Posterior vena cava (tissue), 2 donors: ENCODE measurements at places on chromosomes 11 and 22.

DNA sequence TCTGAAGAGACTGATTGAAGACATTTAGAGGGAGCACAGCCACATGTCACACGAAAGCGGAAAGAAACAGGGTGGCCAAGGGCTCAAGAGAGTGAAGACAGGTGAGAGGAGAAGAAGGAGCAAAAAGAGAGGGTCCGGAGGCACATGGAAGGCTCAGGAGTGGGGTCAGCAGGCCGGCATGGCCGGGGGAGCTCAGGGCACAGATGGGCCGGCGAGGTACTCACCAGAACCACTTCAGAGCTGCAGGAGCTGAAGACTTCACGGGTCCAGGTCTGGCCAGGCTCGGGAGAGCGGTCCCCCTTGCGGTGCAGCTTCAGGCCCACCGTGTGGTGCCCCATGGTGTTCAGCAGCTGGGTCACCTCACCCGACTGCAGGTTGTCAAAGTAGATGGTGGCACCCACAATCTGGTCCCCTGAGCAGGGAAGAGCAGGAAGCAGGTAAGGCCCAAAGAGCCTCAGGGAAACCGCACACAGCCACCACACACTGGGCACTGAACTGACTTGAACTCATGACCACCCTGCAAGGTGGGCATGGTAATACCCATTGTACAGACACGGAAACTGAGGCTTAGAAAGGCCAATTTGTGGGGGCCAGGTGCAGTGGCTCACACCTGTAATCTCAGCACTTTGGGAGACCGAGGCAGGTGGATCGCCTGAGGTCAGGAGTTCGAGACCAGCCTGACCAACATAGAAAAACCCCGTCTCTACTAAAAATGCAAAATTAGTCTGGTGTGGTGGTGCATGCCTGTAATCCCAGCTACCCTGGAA is 11.6 kb downstream of the AHNAK start:
- no peak for DNase-seq

- no peak for DNase-seq
These were observed 566.8 kb upstream of the KIRREL3 start for GRCh38 chr11:127567237-127567932.

DNA sequence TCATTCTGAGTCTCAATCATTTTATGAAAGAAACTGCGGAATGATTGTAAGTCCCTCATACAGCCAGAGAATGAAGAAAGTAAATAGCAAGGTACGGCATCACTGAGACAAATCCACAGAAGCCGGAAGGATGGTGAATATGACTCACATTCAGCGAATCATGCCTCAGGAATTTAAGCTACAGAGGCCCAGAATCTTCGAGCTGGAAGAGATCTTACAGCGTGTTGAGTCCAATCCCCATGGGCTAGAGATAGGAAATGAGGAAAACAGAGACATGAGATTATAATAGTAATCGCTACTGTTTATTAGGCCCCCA is 173.2 kb downstream of the KIF18A start:
- DNase-seq = no peak

- no peak for DNase-seq
These were observed 68.9 kb downstream of the CSTPP1 start for GRCh38 chr11:47005441-47005840.

- DNase-seq = no peak
These were observed 2.4 kb downstream of the LMO1 start for GRCh38 chr11:8261291-8261690.

- DNase-seq = no peak
These were observed 77.0 kb downstream of the GRAMD1B start for GRCh38 chr11:123507043-123507442.

DNA sequence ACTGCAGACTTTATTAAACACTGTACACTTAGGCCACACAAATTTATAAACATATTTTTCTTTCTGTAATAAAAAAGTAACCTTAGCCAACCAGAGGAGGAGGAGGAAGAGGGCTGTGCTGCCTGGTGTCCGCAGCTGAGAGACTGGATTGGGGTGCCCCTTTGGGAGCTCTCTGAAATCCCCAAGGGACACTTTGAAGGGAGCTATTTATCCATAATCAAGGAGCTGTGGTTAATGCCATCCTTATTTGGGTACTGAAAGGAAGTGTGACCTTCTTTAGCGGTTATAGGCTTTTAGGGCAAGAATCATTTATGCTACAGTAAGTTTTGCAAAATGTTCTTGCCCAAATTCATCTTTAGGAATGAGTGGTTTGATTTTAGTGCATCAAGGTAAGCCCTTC is 125.8 kb downstream of the RASSF10 start:
- no peak for DNase-seq

- no peak for DNase-seq
These were observed 1.7 kb downstream of the TRPM5 start for GRCh38 chr11:2442589-2442988.

- DNase-seq = no peak
These were observed 4.7 kb downstream of the LMF2 start for GRCh38 chr22:50502628-50503474.

GRCh38 chr11:28529046-28529445 is 420.9 kb downstream of the METTL15 start:
- DNase-seq = no peak

- DNase-seq = no peak
These were observed 10.2 kb downstream of the GRAP2 start for GRCh38 chr22:39910876-39911613.

DNA sequence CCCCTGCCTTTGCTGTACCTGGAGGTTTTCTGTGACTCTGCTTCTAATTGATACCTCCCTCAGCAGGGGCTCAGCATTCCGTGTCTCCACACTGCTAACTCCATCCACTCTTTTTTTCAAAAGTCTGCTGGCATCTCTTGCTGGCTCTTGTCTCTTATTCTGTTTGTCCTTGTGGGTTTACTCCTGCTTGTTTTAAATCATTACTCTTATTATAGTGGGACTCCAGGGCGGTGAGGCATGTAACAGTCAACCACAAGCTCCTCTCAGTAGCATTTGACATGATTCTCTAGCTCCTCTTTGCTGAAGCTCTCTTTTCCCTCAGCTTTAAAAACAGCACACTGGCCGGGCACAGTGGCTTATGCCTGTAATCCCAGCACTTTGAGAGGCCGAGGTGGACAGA is 260.2 kb upstream of the NARS2 start:
- no peak for DNase-seq

- no peak for DNase-seq
These were observed 1.0 kb downstream of the TSSK2 start for GRCh38 chr22:19132153-19132552.

- DNase-seq = no peak
These were observed 942 bp upstream of the RPS6KA4 start for GRCh38 chr11:64357904-64358535.

DNA sequence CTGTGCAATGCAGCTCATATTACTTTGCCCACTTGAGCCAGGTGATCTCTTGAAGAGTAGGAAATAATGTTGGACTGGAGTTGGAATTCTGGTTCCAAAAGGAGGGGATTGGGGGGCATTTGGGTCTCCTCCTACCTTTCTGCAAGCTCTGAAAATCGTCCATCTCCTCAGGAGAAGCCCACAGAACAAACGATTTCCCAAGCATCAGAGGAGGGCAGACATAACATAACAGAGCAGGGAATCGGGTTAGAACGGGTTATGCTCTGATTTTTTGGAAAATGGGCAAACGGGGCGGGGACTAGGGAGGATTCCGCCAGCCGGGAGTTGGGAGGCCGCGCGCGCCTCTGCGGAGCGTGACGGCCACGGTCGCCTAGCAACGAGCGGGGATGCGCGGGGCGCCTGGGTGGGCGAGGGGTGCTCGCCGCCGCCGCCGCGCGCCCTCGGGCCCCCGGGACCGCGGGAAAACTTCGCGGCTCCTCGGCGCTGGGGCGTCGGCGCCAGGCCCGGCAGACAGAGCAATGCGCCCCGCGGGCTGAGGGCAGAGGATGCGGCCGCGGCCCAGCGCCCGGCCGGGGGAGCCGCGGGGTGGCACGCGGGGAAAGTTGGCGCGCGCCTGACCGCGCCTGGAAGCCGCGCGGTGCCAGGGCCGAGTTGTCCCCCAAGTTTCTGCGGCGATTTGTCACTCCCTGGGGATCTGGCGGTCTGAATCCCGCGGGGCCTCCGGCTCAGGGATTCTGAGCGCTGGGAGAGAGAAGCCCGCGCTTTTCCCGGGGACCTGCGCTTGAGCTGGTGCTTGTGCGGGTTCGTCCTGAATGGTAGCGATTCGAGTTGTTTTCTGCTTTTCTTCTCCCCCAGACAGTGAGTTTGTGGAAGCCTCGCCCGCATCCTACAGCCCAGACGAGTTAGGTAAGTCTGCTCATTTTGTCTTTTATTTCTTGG is 27.8 kb upstream of the AMOTL1 start:
- peak; percentile 86 for DNase-seq

DNA sequence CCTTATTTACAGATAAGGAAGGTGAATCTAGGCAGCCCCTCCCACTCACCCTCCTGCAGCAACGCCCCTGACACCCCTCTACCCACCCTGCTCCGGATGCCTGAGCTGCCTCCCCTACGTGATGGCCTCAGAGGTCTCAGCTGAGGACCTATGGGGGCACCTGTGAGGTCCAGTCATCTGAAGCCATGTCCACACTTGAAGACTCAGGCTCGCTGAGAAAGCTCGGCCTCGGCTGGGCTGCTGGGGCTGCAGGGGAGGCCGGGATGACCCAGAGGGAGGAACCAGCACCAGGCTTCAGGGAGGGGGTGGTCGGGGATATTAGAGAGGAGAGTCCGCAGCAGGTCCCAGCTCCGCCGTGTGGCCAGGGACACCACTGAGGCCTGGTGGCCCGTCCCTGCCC is 92.8 kb downstream of the BRD1 start:
- peak; percentile 77 for DNase-seq

DNA sequence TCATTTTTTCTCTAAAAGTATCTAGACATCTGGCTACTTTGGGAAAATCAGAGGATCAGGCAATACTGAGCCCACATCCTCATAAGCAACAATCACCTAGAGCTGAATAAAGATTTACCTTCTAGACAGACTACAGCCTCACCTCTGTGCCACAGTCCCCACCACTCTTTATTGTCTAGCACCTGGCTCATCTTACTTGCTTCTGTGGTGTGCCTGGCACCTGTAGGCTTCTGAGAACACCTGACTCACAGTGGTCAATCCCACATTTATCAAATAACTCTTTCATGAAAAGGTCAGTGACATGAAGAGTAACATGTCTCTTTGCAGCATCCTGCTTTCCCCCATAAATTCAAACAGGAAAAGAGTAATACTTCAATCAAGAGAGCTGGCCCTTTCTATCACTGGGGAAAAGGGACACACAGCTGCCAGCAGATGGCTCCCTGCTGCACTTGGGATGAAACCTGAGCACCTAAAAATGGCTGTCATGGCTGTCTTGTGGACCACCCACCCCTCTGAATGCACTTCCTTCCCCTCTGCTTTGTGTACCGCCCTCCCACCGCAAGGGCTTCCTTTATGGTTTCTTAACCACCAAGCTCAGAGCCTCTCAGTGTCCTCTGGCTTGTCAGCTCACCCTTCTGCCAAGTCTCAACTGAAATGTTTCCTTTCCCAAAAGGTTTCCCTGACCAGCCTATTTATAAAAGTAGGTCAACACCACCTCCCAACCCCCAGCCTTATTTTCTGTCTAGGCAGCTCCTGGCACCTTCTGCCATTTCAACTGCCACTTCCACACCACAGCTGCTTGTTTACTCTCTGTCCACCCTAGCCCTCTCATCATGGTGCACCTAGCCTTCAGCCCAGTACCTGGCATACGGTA is 9.3 kb downstream of the TFIP11 start:
- no peak for DNase-seq

DNA sequence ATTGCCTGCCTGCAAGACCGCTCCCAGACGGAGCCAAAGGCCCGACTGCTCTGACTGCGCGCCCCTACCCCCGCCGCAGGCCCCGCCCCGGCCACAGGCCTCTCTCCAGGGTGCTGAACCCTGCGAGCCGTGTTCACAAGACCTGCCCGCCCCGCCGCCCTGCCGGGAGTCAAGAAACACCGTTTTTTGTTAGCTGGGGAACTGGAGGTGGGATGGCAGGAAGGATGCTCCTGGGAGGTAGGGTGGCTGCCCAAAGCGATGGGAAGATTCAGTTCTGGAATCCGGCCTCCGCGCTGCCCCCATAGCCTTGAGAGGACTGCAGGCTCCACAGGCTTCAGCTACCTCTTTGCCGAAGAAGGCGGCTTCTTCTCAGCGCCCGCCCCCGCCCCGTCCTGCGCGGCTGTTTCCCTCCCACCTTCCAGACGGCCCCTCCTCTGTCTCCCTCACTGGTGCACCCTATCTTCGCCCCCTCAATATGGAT is 2.7 kb upstream of the PDE2A start:
- peak; percentile 90 for DNase-seq

- DNase-seq = no peak
These were observed 378.1 kb downstream of the CADM1 start for GRCh38 chr11:115126092-115126491.

DNA sequence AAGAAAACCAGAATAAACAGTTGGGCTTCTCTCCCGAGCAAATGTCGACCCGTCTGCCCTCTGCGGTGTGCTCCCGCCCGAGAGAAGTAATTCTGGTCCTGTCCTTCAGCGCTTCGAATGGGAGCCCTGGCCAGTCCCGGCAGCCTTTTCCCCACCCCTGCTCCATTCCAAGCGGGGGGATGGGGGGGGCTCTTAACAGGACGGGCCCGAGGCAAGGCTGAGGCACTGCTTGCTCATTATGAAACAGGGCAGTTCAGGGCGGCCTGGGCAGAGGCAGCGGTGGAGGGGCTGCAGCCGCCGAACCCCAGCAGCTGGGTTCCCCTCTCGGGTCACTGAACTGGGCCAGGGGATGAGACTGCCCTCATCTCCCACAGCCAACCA is 9.1 kb downstream of the BACE1-AS start:
- DNase-seq = peak; percentile 83

GRCh38 chr11:69337211-69337721 is 43.3 kb downstream of the MYEOV start:
- no peak for DNase-seq

GRCh38 chr22:40404251-40405177 is 34.1 kb downstream of the SGSM3 start:
- peak; percentile 57 for DNase-seq

- DNase-seq = no peak
These were observed 2.1 kb upstream of the EIF3M start for GRCh38 chr11:32581556-32581955.

DNA sequence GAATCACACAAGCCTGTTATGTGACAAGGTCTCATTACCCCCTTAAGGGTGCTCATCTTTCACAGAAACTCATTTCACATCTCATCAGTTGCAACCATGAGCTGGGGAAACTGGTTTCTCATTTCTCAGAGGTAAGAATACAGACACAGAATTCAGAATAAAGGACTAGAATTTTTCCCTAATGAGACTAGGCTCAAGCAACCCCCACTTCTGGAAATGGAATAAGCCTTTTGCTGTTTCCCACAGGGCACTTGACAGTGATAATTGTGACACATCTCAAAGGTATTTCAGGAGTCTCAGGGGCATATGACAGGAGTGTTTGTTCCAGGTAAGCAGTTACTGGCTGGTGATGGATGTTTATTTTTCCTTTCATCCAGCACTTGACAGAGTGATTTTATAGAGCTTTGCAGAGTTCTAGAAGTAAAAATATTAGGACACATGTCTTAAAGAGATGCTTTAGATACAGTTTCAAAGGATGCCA is 112.9 kb upstream of the DDI1 start:
- DNase-seq = no peak

DNA sequence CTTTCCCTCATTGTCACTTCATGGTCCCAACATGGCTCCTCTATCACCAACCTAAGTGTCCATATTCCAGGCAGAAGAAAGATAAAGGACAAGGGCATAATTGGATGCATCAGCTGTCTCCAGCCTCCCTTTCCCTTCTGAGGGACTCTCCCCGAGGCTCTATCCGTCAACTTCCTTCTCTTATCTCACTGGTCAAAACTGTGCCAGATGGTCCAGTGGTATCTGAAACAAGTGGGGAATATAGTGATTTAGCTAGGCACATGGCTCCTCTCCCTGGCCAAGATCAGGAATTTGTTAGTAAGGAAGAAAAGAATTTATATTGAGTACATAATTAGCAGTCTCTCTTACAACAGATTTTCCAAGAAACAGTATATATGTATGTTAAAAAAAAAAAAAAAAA is 12.6 kb upstream of the SPON1 start:
- no peak for DNase-seq
